NCI-H82 (cell line): ENCODE measurements at places on chromosomes 12 and 14.

- no peak for DNase-seq
These were observed 84.1 kb upstream of the RESF1 start for GRCh38 chr12:31874961-31875608.

GRCh38 chr14:88825078-88825458, 617 bp downstream of the TTC8 start:
- peak; percentile 15 for DNase-seq

DNA sequence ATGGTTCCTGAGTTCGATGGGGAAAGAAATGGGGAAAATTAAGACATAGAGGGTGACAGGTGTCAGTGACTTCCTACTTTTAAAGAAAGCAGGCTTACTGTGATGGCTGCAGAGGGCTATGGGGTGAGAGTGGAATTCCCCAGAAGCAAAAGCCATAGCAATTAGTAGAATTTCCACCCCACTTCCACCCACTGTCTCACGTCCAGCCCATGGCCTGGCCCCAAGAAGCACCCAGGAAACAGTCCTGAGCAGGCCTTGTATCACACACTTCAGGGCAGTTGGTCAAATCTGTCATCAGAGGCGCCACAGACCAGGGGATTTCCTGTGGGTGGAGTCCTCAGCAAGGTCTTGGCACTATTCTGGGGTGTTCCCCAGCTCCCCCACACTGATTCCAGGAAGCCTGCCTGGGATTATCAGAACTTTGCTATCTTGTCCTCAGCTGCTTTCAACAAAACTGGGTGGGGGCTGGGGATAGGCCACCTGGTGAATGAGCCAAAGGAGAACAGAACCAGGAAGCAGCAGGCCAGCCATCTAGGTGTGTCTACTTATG, 120.1 kb upstream of the CCND2 start:
- no peak for DNase-seq

GRCh38 chr14:79791055-79791732, 420.1 kb downstream of the DIO2 start:
- no peak for DNase-seq

- no peak for DNase-seq
These were observed 203.7 kb downstream of the STXBP6 start for GRCh38 chr14:24846261-24846660.

- DNase-seq = peak; percentile 22
These were observed 330.4 kb downstream of the MED13L start for GRCh38 chr12:115946867-115947695.

DNA sequence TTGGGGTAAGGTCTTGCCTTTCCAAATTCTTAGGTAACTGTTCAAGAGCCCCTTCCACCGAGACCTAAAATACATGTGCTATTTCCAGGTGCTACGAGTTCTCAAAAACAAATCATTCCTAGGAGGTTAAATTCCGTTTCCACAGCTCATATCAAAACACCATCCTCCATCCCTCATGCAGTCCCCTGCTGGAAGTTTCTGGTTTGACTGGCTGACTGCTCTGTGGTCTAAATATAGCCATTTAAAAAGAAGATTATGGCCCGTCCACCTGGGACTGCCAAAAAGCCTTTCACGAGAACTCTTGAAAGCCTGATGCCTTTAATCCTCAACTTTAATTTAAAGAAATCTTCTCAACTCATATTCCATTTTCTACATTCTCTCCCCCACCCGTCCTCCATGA, 201.5 kb upstream of the MYL2 start:
- peak; percentile 88 for DNase-seq

DNA sequence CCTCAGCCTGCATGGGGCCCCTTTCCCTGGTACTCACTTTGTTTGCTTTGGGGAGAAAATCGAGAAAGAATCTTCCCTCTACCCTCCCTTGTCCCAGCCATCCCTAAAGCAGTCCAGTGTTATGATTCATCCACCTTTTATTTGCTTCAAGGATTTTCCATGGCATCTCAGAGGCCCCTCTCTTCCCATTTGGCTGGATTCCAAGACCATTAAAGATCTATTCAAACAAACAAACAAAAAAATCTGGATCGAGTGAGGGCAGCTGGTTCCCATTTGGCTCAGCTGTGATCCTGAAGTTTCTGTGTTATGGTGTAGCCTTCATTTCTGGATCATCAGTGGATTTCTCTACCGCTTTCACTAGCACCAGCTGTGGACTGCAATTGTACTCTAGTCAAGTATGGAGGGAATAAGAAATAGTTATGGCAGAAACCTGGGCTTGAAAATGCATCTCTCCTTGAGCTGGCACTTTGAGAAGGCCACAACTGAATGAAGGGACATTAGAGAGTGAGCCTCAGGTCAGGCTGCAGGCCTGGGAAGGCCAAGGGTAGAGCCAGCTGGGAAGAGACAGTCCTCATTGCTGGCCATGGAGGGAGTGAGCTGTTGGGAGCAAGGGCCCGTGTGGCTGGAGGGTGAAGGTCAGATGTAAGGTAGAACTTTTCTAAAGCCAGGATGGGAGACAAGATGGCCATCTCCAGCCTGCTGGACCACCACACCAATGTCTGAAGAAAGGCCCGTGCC, 13.7 kb downstream of the KRT71 start:
- DNase-seq = no peak

- no peak for DNase-seq
These were observed at the start of gene IL22 for GRCh38 chr12:68253504-68253903. IL22 (minus strand) TSS chr12:68253604; CDS start chr12:68253448, 156 bp downstream.

- DNase-seq = no peak
These were observed 428.0 kb upstream of the TMTC1 start for GRCh38 chr12:30211743-30212142.
